ENCODE measurements at places on chromosomes 16 and 17.

DNA sequence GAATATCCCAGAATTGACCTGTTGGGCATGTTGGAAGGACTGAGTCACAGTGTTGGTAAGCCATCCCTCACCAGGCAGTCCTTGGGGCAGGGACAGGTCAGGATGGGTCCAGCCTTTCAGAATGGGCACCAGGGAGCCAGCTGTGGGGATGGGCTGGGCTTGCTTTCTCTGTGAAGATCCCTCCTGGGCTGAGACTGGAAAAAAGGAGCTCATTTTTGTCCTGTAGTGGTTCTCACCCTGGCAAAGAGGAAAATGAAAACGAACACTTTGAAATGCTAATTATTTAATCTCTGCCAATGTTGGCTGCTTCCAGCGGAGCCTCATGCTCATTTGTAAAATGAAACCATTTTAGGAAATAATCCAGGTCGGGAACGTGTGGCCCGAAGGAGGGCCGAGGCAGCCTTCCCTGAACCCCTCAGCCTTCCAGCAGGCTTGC lies 237.5 kb upstream of the SALL1 start:
- DNase-seq: no peak

DNA sequence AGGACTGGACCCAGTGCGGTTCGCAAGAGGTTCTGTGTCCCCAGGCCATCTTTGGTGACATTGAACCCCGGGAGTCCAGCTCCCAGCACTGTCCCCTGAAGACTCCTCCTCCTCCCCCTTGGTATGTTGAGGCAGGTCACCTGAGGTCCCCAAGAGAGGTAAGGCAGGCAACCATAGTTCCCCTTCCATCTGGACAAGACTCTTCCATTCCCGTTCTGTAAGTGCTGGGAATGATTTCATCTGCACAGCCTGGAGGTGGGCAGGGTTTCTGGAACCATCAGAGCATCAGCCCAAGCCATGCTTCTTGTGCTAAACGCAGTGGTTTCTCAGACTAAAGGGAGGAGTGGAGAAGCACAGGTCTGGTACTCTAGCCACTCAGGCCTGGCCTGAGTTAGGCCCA lies 24.9 kb downstream of the COPZ2 start:
- no peak for DNase-seq

GRCh38 chr16:55577887-55578286 lies 11.4 kb downstream of the CAPNS2 start:
- no peak for DNase-seq

- no peak for DNase-seq
Measured at GRCh38 chr16:70575376-70575775, 51.8 kb downstream of the SF3B3 start.
